T-cell (primary cell): ENCODE measurements at places on chromosomes 1 and 21. TPM values are rescaled to one million over a fixed set of nuclear protein-coding genes. Genes with fewer than 3 reads are reported as not detected.

GBP6 gene
- total RNA-seq, result 0.15 TPM

TNNT2 gene
- total RNA-seq, result not detected

FMN2 gene
- not detected for total RNA-seq

APOBEC4 gene
- total RNA-seq, result not detected

FCRL2 gene
- 1.5 TPM for total RNA-seq

SYDE2 gene
- 5.8 TPM for total RNA-seq

KRTAP10-11 gene
- total RNA-seq, result not detected

GPR3 gene
- total RNA-seq, result not detected

CR1L gene
- total RNA-seq, result not detected
